Stimulated activated CD4-positive, alpha-beta T cell treated with anti-CD3 and anti-CD28 coated beads, TNF-alpha, amount 100 ng/mL, for 48 hours (primary cell): ENCODE measurements at places on chromosomes 11 and 22.

GRCh38 chr22:46844606-46845210 is 82.3 kb downstream of the TBC1D22A start:
- DNase-seq: no peak

DNA sequence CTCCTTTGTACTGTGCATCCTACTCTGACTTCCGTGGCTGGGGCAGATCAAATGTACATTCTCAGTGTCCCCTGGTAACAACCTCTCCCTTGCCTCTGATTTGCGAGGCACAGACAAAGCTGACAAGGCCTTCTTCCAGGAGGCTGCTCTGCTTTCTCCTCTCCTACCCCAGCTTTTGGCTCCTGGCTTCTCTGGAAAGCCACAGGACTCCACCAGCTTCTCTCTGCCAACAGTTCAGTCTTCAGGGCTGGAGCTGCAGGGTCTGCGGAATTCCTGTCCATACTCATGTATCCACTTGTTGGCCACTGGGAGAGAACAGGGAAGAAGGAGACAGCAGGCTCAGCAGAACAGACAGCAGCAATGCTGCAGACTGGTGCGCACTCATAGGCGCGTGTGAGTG is 44.4 kb downstream of the P4HA3 start:
- DNase-seq: no peak

GRCh38 chr11:16669799-16670415 is 68.5 kb upstream of the C11orf58 start:
- DNase-seq: no peak

GRCh38 chr11:35620795-35621194 is 2.5 kb downstream of the FJX1 start:
- DNase-seq: no peak

GRCh38 chr22:29388759-29389090 is 355 bp upstream of the AP1B1 start:
- DNase-seq: no peak

DNA sequence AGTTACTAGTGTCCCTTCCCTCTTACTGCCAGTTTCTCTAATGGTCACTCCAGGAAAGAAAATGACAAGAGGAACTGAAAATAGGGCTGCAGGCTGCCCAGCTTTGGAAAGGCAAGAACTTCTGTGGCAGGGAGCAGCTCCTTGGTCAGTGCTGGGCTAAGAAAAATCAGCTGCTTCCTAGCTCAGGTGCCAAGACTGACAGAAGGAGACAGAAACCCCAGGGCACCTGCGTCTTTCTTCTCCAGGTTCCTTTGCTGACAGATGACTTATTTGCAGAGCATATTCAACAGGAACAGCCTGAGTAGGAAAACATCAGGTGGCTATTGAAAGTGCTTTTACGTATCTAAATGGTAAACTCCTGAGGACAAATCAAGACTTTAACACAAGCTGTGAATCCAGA is 25.4 kb downstream of the MAML2 start:
- no peak for DNase-seq
